Right ventricle myocardium inferior (tissue), 1 donor: ENCODE measurements at places on chromosomes 13 and 19. TPM values are rescaled to one million over a fixed set of nuclear protein-coding genes. Genes with fewer than 3 reads are reported as not detected.

The CPAMD8 gene
- 16.0 TPM for total RNA-seq

The S1PR2 gene
- 8.4 TPM for total RNA-seq

The RFPL4AL1 gene
- total RNA-seq, result not detected

The JAK3 gene
- total RNA-seq, result 1.9 TPM

The MBD3L2 gene
- total RNA-seq, result not detected

The PCDH9 gene
- total RNA-seq, result 9.9 TPM

The LHFPL6 gene
- 63.7 TPM for total RNA-seq

The KIR2DL3 gene
- total RNA-seq, result not detected

The GPR183 gene
- total RNA-seq, result 2.7 TPM

- DNase-seq, result no peak
Measured at GRCh38 chr19:1884291-1884718, 991 bp downstream of the ABHD17A start.

DNA sequence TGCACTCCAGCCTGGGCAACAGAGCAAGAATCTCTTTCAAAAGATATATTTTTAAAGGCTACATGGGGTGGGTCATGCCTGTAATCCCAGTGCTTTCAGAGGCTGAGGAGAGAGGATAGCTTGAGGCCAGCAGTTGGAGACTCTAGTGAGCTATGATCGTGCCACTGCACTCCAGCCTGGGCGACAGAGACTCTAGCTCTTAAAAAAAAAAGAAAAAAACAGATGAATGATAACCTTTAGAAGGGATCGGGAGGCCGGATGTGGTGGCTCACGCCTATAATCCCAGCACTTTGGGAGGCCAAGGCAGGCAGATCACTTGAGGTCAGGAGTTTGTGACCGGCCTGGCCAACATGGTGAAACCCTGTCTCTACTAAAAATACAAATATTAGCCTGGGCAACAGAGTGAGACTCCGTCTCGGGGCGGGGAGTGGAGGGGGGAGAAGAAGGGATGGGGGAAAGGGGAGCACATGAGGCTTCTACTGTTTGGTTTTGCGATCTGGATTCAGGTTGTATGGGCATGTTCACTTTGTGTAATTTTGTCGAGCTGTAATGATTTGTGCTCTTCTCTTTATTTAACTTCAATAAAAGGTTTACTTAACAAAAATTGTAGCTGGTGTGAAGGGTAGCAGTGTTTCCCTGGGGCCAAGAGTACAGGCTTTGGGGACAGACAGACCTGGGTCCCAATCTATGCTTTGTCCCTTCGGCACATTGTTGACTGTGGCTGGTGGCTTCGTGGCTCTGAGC, 1.1 kb upstream of the PSMC4 start:
- DNase-seq, result no peak

GRCh38 chr19:3604987-3605343, 1.7 kb downstream of the TBXA2R start:
- no peak for DNase-seq

DNA sequence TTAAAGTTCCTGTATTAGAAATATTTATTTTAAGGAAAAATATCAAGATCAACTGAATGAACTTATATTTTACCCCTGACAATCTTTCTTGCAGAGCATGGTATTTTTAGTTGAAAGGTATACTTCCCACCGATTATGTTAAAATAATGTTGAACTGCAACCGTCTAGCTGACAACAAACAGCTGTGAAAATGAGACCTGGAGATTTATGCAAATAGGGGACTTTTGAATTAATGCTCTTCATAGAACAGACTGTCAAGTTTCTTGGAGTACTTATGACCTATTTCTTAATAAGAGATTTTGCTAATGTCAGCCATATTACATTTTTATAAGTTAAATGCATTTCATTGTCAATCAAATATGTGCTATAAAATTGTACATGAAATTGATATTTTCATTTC, 210.9 kb downstream of the NALCN start:
- no peak for DNase-seq

DNA sequence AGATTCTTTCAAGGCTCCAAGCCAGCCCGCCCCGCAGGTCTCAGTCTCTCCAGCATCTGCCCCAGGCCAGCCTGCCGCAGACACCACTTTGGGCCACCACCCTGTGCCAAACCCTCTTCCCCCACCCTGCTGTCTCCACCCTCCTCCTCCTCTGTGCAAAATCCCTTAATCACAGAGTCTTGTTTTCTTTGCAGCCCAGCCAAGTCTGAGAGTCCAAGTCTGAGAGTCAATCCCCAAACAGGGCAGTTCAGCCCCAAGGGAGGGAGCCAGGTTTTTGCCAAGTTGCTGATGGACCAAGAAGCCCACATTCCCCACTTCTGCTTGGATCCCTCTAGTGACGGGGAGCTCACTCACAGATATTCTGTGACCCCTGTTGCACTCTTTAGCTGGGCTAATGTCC, 3.1 kb downstream of the ADAMTS10 start:
- DNase-seq, result peak; percentile 73

- DNase-seq, result no peak
Measured at GRCh38 chr13:37114250-37114649, 8.8 kb upstream of the CSNK1A1L start.

GRCh38 chr13:110354715-110355473, 47.8 kb downstream of the COL4A2 start:
- no peak for DNase-seq

GRCh38 chr19:1104311-1105007, 665 bp downstream of the GPX4 start:
- peak; percentile 83 for DNase-seq

- DNase-seq, result no peak
Measured at GRCh38 chr19:41159881-41160280, 33.1 kb upstream of the CYP2S1 start.

GRCh38 chr13:40756042-40756441, 14.9 kb downstream of the MRPS31 start:
- no peak for DNase-seq

DNA sequence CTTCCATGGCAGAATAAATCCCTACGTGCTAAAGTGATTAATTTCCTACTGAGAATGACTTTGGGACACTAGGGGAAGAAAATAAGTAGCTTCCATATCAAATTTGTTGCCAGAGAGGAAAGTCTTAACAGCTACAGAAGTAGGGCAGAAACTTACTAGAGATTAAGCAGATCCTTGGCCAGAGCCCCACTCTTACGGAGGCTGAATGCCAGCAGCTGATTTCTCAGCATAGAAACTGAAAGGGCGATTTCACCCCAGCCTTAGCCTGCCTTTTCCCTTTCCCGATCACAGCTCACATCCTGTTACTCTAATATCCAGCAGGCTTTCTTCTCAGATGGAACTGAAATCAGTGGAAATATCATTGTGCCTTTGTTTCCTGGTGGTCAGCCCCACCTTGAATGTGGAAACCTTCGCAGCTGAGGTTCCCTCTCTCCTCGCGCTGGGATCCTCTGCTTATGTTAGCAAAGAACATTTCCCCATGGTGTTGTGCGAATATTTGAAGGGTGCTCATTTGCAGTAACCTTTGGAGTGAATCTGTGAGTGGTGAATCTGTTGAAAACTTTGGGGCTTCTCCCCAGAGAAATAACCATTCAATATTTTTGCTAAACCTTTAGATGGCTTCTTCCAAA, 8.4 kb downstream of the FAM124A start:
- no peak for DNase-seq

- DNase-seq, result peak; percentile 69
Measured at GRCh38 chr13:44331912-44332851, 41.4 kb upstream of the SERP2 start.

- no peak for DNase-seq
Measured at GRCh38 chr19:47002853-47003610, 16.6 kb upstream of the NPAS1 start.

DNA sequence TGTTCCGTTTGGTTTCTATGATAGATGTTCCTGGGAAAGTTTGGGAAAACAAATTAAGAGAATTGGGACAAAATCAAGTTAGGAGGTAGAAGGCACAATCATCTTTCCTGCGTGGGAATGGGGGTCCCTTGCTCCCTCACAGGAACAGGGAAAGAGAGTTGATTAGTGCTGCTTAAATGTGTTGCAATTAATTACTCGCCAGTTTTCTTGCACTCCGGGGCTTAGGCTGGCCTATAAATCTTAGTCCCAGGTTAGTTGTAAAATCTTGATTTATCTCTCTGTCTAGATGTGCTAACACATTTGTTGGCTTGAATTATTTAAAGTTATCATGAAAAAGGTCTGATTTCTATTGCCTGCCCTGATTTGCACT, 10.1 kb downstream of the B3GLCT start:
- no peak for DNase-seq

GRCh38 chr13:113383089-113383488, 19.2 kb upstream of the GRTP1 start:
- DNase-seq, result no peak

DNA sequence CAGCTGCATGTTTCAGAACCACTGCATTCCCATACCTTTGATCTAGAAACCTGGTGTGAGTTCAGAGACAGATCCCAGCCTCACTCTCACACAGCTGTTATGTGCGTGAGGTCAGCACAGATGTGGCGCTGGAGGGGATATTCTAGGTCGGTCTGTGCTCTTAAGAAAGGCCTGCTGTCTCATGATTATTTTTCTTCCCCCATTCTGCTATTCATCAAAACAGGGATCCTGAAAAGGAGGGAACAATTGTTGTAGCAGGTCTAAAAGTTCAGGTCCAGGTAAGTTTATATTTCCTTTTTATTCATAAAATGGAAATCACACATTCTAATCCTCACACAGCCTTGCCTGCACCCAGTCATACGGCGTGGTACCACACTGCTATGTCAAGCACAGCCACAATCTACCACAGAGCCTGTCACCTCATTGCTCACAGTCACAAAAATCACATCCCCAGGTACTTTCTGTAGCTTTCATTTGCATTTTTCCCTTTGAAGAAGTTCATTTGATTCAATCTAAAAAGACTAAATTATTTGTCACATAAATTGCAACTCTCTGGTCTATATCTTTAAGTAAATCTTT, 867 bp downstream of the ZNF546 start:
- DNase-seq, result no peak

GRCh38 chr19:10587022-10587838, at the start of gene AP1M2:
Gene AP1M2 (minus strand): TSS chr19:10587312. CDS start chr19:10587231, 81 bp downstream.
- no peak for DNase-seq

DNA sequence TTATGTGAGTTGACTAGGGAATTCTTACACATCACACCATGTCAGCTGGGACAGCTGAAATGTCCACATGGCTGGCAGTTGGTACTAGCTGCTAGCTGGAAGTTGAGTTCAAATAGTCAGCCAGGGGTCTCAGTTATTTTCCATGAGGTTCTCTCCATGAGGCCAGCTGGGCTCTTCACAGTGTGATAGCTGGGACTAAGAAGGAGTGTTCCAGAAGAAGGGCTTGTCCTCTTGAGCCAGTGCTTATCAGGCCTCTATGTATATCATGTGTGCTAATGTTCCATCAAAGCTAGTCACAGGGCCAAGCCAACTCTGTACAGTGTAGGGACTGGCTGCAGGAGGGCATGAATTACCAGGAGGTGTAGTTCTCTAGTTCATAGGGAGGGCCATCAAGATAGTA, 11.8 kb downstream of the USPL1 start:
- DNase-seq, result no peak

- no peak for DNase-seq
Measured at GRCh38 chr13:75071796-75072195, 410.2 kb downstream of the TBC1D4 start.

GRCh38 chr13:27263438-27263837, 7.2 kb upstream of the RASL11A start:
- DNase-seq, result no peak
